ENCODE measurements at places on chromosomes 6 and 20.

DNA sequence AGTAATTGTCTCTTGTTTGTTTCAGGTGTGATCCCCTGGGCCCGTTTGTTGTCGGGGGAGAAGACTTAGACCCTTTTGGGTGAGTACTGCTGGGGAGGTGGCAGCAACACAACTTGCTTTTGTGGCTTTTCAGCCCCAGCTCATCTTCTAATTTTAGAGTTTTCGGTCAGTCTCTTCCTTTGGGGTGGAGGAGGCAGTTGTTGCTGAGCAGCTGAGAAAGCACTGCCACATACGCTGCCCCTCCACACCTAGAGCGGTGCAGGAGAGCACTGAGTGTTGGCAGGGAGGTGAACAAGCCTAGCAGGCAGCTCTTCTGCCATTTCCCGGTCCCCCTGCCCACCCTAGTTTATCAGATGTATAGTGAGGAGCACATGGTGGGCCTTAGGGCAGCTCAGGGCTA lies 21.7 kb downstream of the TMEM74B start:
- DNase-seq = no peak

- DNase-seq = no peak
Measured at GRCh38 chr20:3121271-3121911, 36.9 kb upstream of the AVP start.

DNA sequence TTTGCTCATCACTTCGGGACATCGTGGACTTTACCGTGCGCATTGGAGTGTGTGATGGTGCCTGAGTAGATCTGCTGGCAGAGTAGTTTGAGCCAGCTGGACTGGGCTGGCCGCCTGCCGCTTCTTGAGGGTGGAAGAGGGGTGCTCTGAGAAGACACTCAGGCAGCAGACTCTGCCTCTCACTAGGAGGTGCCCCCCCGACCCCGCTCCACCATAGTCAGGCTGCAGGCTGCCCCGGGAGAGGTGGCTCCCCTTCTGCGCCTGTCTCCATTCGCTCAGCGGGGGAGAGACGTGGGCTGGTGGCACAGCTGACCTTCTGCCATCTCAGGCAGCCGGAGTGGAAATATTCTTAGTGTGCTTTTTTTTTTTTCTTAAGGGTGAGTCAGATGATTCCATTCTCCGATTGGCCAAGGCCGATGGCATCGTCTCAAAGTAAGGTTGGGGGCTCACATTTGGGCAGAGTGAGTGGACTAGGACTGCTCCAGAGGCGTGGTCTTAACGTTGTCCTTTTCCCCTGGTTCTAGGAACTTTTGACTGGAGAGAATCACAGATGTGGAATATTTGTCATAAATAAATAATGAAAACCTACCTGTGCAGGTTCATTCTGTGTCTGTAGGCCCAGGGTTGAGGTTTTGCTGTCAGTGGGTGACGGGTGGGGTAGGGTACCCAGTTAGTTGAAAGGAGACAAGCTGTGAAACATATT lies 1.2 kb downstream of the RPS21 start:
- no peak for DNase-seq

DNA sequence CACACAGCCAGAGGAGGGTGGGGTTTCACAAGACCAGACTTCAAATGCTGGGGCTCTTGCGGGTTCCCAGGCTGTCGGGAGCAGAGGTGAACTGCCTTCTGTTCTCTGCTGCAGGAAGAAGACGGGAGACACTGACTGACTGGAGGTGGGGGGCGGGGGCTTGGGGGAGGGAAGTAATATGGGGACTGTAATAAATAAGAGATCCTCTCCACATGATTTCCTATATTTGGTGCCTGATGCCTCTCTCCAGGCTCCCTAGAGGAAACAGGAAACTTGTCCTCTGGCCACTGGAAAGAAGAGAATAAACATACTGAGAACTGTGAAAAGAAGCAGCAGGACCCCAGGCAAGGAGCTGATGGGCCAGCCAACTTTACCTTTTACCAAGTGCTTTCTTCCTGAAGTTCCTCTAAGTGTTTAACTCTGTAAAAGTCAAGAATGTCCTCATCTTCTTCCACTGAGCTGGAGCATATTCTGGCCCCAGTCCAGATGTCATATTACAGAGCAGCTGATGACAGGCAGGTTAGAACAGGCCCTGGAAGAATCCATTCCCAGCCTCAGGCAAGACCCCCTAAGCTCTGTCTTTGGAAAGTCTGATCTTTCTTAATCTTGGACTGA lies 33.2 kb upstream of the ADGRF5 start:
- DNase-seq = no peak

DNA sequence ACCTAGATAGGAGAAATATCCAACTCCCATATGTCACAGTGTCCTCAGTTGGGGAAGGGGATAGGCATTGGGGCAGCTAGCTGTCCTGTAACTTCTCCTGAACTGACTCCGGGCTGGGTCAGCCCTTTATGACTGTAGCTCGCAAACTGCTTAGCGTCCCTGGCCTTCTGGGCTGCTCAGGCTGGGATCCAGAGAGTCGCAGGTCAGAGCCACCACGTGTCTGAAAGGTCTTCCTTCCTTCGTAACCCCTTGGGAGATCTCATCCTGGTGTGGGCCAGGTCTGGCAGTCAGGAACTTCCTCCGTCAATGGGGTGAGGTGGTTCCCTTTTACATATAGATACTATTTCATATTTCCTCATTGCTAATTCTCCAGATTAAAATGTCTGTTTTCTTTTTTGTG lies 28.8 kb upstream of the HINT3 start:
- DNase-seq = no peak

DNA sequence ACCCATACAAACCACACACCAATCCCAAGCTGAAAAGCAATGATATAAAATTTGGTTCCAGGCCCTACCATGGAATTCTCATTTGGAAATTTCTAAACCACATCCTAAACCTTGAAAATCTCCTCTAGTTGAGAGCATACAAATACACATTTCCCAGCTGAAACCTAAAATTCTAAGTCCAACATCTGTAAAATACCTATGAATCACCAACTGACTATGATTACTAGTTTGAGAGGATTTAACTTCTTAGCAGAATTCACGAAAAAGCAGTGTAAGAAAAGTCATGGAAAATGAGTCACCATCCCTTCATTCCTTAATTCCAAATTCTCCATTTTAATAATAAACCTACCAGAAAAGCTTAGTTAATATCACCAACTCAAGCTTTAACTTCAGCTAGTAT lies 15.4 kb downstream of the RANBP9 start:
- no peak for DNase-seq

GRCh38 chr20:60752741-60753420 lies 499.2 kb upstream of the CDH4 start:
- peak; percentile 6 for DNase-seq

DNA sequence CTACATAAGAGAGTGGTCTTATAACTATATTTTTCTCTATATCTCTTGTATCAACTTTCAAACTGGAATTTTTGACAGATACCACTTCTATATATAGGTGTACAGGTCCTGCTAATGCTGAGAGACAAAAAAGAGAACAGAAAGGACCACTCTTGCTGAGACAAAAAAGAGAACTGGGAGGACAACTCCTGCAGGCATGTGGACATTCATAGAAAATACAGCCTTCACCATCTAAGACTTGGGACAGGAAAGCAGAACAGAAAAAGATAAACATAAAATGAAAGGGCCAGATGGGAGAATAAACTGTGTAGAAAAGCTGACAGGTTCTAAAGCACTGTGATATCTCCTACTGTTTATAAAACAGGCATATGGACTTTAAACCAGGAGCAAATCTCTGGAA lies 541.0 kb upstream of the ADGRB3 start:
- DNase-seq = no peak

DNA sequence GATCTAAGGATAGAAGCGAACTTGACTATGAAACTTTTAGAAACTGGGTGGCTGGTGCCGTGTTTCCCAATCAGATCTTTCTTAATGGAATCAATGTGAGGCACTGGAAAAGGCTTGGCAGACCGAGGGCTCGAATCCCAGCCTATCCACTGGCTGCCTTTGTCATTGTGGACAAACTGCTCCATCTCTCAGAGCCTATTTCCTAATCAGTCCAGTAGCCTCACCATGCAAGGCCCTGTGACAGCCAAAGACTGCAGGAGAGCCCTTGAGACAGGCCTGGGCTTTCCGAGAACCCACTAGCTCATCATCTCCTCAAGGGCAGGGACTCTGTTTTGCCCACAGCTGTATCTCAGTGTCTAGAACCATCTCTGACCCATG lies 43.4 kb downstream of the SPDEF start:
- DNase-seq = no peak

GRCh38 chr20:59470521-59470920 lies 133.8 kb upstream of the PHACTR3 start:
- no peak for DNase-seq

GRCh38 chr6:136767570-136768309 lies 24.5 kb downstream of the MAP3K5 start:
- no peak for DNase-seq

DNA sequence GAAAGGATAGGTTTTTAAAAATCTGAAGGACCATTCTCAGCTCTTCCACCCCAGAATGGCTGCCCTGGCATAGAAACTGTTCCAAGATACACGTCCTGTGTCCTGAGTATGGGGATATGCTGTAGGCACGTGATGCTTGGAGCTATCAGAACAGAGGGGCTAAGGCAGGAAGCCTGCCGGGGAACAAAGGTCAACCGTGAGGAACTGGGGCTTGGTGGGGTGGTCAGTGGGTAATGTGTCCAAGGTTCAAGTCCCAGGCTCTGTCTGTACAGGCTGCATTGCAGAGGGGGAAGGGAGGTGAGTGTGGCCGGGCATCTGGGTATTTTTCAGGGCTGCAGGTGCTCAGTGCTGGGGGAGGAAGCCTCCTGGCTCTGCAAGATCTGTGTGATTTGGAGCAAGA lies 479.6 kb upstream of the CHD6 start:
- no peak for DNase-seq

- no peak for DNase-seq
Measured at GRCh38 chr6:47680051-47680450, 18.3 kb upstream of the ADGRF4 start.

- no peak for DNase-seq
Measured at GRCh38 chr6:121520337-121521163, 85.1 kb downstream of the GJA1 start.

DNA sequence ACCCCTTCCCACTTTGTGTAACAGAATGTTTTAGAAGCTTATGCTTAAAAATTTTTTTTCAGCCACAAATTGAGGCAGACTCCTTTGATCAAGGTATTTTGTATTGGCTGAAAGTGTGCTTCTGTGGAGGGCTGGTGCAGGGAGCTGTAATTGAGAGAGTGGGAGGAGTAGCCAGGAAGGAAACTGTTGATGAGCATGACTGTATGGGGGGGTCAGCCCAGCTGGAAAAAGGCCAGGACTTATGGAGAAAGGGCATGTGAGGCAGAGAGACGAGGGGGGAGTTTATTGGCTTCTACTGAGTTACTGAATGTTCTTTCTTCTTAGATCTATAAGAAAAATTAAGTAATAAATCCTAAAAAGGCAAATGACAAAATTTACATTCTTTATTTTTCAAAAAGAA lies 13.4 kb downstream of the RFPL4B start:
- DNase-seq = peak; percentile 41

- DNase-seq = no peak
Measured at GRCh38 chr20:49890471-49891361, 24.6 kb downstream of the SPATA2 start.

DNA sequence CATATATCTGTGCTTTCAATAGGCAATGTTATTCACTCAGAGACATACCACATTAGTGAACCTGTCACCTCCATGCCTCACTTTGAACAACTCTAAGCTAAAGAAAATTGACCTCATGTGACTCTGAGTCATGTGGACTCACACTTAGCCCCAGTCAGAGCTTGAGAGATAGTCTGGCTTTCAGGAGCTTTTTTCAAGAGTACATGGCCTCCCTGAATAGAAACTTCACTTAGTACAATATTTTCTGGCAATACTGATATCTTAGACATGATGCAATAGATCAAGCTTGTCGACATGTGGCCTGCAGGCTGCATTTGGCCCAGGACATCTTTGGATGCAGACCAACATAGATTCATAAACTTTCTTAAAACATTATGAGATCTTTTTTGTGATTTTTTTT lies 8.5 kb downstream of the SPTLC3 start:
- no peak for DNase-seq

GRCh38 chr6:138873191-138873590 lies 77.3 kb downstream of the ECT2L start:
- DNase-seq = no peak

DNA sequence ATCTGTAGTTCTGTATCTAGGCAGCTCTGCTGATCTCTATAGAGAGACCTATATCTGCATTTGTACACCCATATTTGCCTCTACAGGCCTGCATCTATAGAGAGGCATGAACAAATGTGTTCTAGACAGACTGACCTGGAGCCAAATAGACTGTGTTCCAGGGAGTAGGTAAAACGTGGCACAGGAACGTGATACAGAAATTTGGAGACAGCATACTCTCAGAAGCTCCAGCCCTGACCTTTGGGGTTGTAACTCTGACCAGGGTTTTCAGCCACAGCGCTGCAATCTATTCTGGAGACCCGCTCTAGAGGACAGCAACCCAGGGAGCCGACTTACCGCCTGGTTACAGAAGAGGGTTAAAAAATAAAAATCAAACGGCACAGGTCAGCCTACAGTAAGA lies 983 bp downstream of the RBBP9 start:
- no peak for DNase-seq

DNA sequence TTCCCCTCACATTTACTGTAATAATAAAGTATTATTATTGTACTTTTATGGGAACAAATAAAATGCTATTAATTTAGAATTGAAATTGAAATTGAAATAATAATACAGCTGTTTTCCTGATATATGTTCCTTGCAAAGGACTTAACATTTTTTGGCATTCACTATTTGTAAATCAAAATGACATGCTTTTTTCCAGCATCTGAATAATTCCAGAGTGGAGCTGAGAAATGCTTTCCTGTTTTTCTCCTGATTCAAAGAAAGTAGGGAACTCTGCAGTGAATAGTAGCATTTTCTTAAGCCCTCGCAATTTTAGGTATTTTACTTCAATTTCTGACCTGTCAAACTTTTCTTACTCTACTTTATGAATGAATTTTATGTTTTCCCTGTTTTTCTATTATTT lies 72.1 kb downstream of the PHACTR2 start:
- DNase-seq = no peak

DNA sequence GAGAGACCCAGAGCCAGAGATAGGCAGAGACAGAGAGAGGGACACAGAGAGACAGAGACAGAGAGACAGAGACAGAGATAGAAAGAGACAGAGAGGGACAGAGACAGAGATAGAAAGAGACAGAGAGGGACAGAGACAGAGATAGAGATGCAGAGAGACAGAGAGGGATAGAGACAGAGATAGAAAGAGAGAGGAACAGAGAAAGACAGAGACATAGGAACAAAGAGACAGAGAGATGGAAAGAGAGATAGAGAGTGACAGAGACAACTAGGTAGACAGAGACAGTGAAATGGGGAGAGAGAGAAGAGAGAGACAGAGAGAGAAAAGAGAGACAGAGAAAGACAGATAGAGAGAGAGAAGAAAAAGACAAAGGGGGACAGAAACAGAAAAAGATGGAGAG lies 165.4 kb upstream of the FOXQ1 start:
- DNase-seq = no peak

- no peak for DNase-seq
Measured at GRCh38 chr6:154430481-154430919, 73.9 kb upstream of the IPCEF1 start.

- DNase-seq = peak; percentile 14
Measured at GRCh38 chr6:121497970-121498375, 62.5 kb downstream of the GJA1 start.

GRCh38 chr6:149445573-149445972 lies 39.2 kb downstream of the ZC3H12D start:
- DNase-seq = no peak

GRCh38 chr6:34858681-34859080 lies 29.2 kb downstream of the TAF11 start:
- DNase-seq = no peak
